CD4-positive, alpha-beta memory T cell (primary cell): ENCODE measurements at places on chromosomes 4 and X.

GRCh38 chr4:24394041-24394440 lies 190.3 kb downstream of the DHX15 start:
- DNase-seq, result no peak

GRCh38 chr4:126916049-126916625 lies 716.6 kb upstream of the INTU start:
- DNase-seq, result no peak

DNA sequence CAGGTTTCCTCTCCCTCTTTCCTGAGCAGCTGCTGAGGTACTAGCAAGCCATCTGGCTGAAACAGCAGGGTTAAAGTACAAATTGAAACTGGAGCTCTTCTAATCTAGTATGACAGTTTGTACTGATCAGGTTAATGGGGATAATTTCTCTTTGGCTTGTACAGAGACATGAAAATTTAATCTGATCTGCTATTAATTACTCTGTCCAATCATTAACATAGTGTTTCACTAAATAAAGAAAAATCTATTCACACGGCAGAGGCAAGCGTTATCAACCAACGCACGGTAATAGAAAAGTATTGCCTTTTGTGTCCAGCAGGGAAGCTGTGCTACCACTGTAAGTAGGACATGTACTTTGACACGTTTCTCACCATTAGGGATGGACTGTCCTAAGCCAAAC lies 71.1 kb downstream of the IGSF1 start:
- no peak for DNase-seq

GRCh38 chrX:821327-822107 lies 190.9 kb downstream of the SHOX start:
- no peak for DNase-seq

GRCh38 chr4:113674251-113674650 lies 87.3 kb downstream of the CAMK2D start:
- no peak for DNase-seq

DNA sequence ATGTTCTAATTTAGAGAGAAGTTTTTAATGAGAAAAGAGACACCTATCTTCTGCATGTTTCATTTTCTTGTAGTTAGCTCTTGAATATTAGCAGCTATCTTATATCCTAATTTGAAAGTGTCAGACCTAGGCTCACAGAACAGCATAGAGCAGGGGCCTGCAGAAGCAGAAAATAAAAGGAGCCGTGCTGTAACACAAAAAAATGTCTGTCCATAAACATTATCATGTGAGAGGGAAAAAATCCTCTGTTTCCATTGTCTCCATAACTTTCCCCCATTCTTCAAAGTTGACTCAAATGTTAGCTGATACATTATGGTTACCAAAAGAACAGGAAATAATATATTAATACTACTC lies 329.2 kb upstream of the EPHA5 start:
- DNase-seq, result no peak

GRCh38 chrX:133151336-133151735 lies 54.4 kb upstream of the USP26 start:
- no peak for DNase-seq

- DNase-seq, result no peak
Observed at GRCh38 chrX:27910412-27910811, 70.8 kb downstream of the DCAF8L1 start.

GRCh38 chr4:61445374-61446063 lies 245.4 kb downstream of the ADGRL3 start:
- DNase-seq, result no peak

GRCh38 chrX:150324919-150325318 lies 38.2 kb upstream of the MAMLD1 start:
- no peak for DNase-seq

DNA sequence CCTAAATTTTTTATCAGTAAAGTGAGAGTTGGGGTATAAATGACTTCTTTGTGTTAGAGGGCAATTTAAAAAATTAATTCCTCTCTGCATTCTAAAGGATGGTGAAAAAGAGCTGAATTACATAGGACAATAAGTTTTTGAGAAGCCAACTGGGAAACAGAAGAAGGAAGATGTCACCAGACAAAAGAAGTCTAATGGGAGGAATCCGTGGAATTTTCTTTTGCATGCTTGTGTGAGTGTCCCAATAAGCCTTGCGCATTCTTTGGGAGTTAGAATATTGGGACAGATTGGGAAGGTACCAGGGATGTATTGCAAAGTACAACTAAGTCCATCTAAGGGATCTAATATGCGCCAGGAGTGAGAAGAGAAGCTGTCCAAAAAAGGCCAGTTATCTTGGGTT lies 35.1 kb upstream of the NR3C2 start:
- no peak for DNase-seq

- no peak for DNase-seq
Observed at GRCh38 chrX:22526339-22526738, 253.6 kb downstream of the CBLL2 start.

DNA sequence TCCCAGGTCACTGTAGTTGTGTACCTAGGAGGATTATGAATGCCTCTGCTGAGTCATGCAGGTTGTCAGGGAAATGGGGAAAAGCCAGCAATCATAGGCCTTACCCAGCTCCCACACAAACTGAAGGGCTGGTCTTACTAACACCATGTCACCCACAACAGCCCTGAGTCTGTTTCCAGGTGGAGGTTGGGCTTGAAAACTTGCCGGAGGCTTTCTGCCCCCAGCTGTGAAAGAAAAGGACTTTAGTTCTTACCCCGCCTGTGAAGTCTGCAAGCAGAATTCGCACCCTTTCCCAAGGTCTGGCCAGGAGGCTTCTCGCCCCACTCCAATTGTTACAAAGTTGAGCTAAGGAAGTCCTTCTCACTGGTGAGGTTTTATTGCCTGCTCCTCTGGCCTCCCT lies 143.9 kb downstream of the RPS6KA6 start:
- DNase-seq, result no peak

DNA sequence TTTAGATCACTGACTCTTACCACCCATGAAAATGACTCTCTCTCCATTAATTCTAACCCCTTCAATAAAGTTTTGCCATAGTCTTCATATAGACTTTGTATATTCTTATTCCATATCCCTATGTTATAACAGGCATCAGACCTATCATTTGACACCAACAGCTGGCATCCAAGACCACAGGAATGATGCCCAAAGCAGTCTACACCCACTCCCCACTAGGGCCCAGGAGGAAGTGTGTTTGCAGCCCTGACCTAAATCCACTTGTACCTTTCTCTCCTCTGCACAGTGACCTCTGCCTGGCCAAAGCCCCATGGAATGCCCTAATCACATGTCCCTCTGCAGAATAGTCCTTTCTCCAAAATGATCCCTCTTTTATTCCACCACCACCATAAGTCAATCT lies 219.2 kb downstream of the CBR4 start:
- DNase-seq, result no peak

GRCh38 chr4:151472711-151473110 lies 63.7 kb downstream of the FHIP1A start:
- DNase-seq, result no peak

DNA sequence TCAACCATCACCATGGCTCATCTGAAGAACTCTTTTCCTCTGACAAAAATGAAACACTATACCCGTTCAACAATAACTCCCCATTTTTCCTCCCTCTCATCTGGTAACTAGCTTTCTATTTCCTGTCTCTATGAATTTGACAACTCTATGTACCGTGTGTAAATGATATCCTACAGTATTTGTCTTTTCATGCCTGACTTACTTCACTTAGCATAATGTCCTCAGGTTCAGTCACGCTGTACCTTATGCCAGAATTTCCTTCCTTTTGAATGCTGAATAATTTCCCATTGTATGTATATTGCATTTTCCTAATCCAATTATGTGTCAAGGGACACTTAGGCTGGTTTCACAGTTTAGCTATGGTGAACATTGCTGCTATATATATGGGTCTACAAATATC lies 18.2 kb downstream of the MAGEA9 start:
- no peak for DNase-seq

GRCh38 chr4:155565776-155566175 lies 100.9 kb upstream of the GUCY1A1 start:
- no peak for DNase-seq
